Suprapubic skin (tissue), 4 donors: ENCODE measurements at places on chromosomes 2 and 18. TPM values are rescaled to one million over a fixed set of nuclear protein-coding genes. Genes with fewer than 3 reads are reported as not detected.

GRCh38 chr2:23321751-23322150 lies 63.2 kb upstream of the KLHL29 start:
- DNase-seq, result no peak

DNA sequence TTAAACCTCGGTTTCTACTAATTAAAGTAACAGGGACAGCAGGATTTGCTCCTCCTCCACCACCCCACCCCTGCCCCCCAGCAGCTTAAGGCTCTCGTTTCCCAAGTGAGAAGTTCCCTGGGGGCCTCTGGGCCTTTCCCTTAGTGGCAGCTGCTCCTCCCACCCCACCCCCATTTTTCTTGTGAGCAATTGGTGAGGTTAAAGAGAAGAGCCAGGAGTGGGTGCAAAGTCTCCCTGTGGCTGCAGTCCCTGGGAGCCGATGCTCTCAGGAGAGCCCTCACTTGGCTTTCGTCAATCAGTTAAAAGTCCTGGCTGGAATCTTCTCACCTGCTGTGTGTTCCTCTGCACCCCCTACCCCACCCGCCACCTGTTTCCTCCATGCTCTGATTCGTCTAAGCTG lies 48.7 kb upstream of the AGAP1 start:
- DNase-seq, result no peak

DNA sequence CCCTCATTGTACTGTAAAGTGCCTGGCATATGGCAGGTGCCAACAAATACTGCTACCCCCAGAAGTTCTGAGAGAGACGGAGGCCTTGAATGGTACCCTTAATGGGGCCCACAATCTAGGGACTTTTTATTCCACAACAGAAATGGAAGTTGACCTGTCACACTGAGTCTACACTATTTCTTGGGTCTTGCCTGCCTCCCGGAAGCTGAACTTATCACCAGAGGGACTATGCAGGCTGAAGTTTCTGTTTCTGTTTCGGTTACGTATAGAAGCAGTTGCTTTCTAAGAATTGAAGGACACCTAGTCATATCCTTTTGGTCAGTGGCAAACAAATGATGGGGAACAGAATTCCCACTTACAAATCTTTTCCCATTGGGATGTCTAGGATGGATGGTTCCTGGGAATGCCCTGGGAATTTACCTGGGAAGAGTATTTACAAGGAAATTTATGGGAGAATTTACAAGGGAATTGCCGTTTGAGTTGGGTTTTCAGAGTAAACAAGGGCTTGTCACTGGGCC lies 74.2 kb downstream of the HS1BP3 start:
- no peak for DNase-seq

DNA sequence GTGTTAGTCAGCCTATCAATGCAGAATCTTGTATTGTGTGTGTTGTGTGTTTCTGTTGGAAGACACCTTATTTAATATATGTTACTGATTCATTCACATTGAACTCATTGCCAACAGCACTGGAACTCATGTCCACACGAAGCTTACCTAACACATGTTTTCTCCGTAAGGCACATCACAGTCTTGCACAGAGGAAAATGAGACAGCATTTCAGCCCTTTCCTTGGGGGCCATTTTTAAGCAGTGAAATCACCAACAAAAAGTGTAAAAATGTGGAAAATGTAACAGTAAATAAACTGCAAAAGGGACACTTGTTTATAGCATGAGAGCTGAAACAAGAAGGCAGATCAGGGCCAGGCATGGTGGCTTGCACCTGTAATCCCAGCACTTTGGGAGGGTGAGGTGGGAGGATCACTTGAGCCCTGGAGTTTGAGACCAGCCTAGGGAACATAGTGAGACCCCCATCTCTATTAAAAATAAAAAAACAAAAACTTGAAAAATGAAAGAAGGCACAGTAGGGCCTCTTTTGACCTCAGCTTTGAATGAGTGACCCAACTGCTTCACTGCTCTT lies 306.0 kb downstream of the MYCN start:
- no peak for DNase-seq

- no peak for DNase-seq
These were observed 120.9 kb upstream of the ITGB6 start for GRCh38 chr2:160321006-160321405.

DNA sequence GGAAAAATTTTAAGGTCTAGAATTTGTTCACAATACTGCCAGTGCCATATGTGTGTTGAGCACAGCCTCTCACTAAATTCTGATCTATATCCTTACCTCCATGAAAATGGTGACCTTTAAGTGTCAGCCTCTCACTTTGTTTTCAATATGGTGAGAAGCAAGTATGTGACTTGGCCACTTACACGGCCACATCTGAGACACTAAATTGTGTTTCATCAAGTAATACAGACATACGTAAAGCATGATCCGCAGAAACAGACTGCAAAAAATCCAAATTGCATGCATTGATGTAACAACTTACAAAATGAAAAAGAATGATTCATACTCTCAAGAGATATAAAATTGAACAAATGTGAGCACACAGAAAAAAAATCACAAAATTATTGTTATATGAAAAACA lies 55.2 kb upstream of the UGP2 start:
- no peak for DNase-seq

- DNase-seq, result no peak
These were observed 14.6 kb downstream of the THNSL2 start for GRCh38 chr2:88184762-88185161.

- DNase-seq, result no peak
These were observed 392.7 kb upstream of the ID2 start for GRCh38 chr2:8289111-8289510.

GRCh38 chr2:160033732-160034392 lies 28.6 kb downstream of the PLA2R1 start:
- DNase-seq, result no peak

Gene RTTN
- total RNA-seq, result 9.0 TPM

Gene G6PC2
- total RNA-seq, result not detected

Gene CPO
- not detected for total RNA-seq
